ENCODE measurements at places on chromosomes 6 and 20.
A peak's percentile ranks its signal among the peaks of the same experiment; 100 is the strongest.

GRCh38 chr20:53444401-53445149 is 149.1 kb downstream of the ZNF217 start:
- DNase-seq, result no peak

GRCh38 chr20:10178727-10179313 is 39.8 kb upstream of the SNAP25 start:
- DNase-seq, result no peak

DNA sequence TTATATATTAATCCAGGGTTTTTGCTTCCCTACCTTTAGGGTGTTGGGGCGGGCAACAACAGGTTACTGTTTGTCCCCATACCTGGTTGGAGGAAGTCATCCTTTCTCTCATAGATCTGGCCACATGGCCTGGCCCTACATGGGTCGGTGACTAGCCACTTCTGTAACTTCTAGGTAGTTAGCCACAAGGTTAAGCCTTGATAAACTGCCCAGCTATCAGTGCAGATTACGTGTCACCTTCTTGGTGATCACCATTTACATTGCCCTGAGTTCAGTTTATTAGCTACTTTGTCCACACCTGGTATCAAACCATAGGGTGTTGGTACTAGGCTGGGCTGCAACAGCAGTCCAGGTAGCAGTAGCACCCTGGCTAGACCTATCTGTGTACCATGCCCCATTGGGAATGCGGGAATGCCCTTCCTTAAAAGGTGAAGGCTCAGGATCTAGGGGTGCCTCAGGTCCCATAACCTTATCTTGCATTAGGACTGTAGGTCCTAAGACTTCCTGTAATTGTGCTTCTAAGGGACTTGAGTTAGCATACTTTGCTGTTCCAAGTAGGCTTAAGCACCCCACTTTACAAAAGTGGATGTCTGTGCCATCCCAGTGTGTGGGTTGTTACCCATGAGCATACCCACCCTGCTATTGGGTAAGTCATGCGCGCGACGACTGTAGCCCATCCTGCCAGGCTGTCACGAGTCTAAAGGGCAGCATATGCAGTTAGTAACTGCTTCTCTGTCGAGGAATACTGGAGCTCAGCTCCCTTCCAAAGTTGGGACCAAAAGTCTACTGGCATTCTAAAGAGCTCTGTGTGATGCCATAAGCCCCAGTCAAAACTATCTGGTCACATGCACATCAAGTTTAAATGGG is 5.2 kb downstream of the ZKSCAN3 start:
- no peak for DNase-seq

GRCh38 chr6:130293800-130294199 is 71.0 kb upstream of the SAMD3 start:
- DNase-seq, result peak; percentile 6

DNA sequence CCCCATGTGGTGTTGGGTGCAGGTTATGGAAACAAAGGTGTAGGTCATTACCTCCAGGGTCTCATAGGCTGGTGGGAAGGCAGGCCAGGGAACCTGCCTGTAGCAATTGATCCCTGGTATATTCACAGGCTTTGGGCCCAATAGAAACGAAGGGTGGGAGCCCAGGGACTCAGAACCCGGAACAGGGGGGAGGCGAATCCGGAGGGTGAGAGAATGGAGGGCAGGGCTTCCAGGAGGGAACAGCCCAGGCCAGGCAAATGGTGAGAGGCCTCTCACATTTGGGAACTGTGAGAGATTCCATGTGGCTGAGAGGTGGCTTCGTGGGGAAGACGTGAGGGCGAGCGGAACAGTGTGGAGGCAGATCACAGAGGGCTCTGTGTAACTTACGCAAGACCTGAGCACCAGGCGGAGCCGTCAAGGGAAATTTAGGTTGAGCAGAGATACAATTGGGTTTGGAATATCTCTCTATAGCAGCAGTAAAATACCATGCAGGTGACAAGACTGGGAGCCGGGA is 267.1 kb downstream of the ERMARD start:
- no peak for DNase-seq

DNA sequence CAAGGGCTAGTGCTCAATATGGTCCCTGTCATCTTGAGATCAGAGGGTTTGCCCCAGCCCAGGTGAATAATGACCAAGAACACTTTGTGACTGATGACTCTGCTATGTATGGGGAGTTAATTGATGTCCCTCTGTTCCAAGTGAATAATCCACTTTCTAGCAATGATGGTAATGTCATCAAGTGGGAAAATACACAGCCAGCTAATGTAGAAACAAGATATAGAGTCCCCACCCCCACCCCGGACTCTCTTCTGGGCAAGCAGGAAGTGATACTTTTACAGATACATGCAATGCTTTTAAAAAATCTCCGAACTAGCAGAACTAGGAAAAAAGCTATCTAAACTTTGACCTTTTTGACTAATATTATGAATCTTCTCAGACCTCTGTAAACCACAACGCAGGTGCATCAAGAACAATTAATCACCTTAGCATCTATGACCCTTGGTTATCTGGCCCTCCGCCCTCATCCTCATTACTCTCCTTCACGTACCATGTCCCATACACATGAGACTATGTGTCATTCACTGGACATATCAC is 30.5 kb downstream of the CNR1 start:
- no peak for DNase-seq

DNA sequence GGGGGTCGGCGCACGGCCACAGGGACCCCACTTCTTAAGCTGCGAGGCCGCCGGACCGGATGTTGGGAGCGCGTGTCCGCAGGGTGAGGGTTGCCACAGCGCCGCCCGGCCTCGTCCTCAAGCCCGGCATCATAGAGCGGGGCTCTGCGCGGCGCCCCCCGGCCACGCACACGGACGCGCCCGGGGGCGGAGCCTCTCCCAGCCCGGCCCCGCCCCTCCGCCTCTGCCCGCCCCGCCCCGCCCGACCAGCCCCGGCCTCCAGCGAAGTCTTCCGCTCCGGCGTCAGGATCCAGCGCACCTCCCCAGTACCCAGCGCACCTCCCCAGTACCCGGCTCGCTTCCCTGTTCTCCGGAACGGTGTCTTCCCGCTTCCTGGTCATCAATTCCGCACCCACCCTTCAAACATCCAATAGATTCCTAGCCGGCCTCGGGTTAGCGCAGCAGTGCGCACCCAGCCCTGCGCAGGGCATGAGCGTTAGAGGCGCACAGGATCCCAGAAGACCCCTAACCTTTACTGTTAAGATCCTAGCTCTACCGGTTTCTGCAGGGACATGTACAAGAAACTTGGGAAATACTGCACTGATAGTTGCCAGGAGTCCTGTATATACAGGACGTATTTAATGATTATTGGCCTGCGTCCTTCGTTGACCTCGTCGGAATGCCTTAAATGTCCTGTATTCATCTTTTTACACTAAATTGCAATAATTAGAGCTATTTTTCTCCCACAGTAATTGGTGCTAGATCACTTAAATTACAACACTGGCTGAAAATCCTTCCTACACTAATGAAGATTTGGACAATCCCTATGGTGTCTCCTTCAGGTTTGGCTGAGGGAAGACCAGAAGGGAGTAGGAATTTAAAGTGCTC is 535 bp upstream of the DNAAF9 start:
- DNase-seq, result peak; percentile 70

- DNase-seq, result peak; percentile 64
Measured at GRCh38 chr6:113414511-113414910, 442.6 kb upstream of the MARCKS start.

DNA sequence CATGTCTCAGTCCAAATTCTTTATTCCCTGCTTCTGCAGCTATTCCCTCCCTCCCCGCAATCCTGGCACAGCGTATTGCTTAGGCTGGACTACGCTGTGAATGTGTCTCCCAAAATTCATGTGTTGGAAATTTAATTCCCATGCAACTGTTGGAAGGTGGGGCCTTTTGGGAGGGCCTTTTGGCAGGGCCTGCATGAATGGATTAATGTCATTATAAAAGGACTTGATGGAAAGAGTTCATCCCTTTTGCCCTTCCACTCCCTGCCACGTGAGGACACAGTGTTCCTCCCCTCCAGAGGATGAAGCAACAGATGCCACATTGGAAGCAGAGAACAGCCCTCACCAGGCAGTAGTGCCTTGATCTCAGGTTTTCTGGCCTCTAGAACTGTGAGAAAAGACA is 20.4 kb upstream of the NOTCH4 start:
- no peak for DNase-seq

- no peak for DNase-seq
Measured at GRCh38 chr20:57244627-57245214, 21.7 kb downstream of the BMP7 start.

- DNase-seq, result no peak
Measured at GRCh38 chr6:31676904-31677303, 4.0 kb downstream of the LY6G5C start.

DNA sequence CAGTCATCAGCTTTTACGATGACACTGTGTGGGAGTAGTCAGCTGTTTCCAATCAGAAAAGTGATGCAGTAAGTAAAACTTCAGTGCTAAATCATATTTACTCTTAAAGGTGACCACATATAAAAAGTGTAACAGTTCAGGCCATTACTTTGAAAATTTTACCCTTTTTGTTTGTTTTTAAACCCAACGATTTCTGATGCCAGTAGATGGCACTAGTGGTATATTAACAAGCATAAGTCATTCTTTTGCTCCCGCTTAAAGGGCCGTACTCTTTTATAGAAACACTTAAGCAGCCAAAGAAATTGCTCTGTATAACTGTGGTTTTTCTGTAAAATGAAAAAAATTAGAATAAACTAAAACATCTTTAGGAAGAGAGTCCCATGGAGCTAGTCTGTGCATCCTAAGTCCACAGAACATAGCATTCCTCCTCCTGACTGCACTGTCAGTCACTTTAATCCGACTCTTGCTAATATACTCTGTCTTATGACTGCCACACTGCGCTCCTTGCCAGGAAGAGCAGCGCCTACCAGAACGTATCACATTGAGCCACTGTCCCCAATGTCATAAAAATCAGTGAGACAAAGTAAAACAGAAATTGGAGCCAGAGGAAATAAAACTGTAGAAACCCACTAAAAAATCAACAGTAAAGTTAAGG is 25.0 kb downstream of the HEBP2 start:
- DNase-seq, result peak; percentile 66

DNA sequence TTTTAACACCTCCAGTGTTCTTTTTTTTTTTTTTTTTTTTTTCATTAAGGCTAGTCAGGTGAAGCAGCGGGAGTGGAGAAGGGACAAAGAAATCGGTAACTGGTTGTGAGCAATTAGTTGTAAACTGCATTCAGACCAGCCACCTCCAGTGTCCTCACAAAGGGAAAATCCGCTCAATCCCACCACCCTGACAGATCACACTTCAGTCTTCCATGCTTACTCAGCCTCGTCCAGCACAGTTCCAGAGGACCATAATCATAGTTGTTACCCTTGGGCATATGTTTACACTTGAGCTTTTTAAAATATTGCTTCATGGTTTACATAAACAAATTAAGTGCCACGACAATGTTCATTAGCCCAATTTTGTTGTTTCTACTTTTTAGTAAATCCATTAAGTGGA is 10.2 kb downstream of the DYNLRB1 start:
- DNase-seq, result no peak

GRCh38 chr6:26022737-26023136 is 60.1 kb downstream of the TRIM38 start:
- peak; percentile 32 for DNase-seq

DNA sequence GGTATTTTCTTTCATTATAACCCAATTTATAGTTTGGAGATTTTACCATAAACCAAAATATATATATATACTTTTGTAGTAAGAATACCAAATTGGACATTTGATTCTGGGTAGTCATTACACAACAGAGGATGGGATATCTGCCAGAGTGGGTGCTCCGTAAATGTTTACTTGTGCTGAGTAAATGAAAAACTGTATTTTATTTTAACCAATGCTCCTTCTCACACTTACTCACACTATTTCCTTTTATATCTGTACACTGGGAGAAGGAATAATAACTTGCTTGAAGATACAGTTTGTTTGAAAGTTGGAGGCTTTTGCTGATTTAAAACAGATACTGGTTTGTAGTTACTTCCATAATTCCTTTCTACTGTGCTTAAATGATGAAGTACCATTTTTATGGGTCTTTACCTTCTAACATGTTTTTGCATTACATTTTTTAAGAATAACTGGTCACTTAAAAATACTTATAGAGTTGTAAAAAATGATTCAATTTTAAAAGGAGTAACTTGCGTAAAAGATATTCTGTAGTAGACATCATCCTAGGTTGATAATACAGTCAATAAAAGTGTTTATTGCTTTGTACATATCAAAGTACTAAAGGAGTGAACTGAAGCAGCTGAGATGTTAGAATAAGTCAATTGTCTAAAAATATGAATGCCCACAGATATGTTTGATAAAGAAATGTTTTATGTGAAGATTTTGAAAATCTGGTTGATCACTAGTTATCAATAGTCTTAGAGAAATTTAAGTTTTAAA is 411.7 kb downstream of the UTRN start:
- no peak for DNase-seq

DNA sequence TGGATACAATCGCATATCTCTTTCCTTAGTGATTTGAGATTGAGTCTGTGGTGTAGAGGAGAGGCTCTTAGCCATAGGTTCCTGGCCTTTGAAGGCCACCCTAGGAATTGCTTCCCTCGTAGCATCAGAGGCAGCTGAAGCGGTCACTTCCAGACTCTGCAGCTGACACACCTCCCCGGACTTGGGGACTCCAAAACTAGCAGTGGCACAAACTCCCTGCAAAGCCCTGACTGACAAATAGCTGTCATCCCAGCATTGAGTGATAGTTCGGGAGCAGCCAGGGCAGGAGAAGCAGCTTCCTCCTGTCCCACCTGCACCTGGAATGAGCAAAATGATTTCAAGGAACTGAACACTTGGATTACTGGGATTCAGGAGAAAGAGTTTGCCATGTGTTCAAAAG is 100.5 kb upstream of the QKI start:
- no peak for DNase-seq

GRCh38 chr6:75532521-75532920 is 38.9 kb upstream of the FILIP1 start:
- DNase-seq, result no peak

DNA sequence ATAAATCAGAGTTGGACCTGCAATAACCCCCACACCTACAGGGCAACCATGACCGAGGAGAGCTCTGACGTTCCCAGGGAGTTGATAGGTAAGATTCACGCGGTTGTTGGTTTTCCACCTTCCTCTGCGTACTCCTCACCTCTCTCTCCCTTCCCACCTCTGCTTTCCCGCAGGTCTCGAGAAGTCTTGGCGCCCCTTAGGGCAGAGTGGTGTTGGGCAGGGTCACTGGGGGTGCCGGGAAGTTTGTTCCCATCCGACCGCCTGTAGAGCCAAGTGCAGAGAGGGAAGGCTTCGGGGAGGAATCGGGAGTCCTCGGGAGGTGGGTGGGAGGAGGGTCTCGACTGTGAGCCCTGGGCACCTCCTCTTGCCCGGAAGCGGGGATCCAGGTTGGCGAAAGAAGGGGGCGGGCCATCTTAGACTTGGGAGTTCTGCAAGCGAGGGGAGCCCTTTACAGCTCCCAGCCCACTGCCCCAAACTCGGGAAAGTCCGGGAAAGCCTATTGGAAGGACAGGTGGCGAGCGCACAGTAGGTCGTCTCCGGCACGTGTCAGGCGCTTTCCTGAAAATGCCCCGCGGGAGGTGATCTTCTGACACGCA is 672 bp downstream of the CARMIL1 start:
- peak; percentile 57 for DNase-seq

- no peak for DNase-seq
Measured at GRCh38 chr20:7596541-7596940, 343.7 kb downstream of the HAO1 start.

Data from NCI-H146 (cell line).